ENCODE measurements at places on chromosomes 2 and 18. TPM values are rescaled to one million over a fixed set of nuclear protein-coding genes. Genes with fewer than 3 reads are reported as not detected.

GRCh38 chr2:223217373-223217772 is 165.4 kb downstream of the KCNE4 start:
- no peak for DNase-seq

DNA sequence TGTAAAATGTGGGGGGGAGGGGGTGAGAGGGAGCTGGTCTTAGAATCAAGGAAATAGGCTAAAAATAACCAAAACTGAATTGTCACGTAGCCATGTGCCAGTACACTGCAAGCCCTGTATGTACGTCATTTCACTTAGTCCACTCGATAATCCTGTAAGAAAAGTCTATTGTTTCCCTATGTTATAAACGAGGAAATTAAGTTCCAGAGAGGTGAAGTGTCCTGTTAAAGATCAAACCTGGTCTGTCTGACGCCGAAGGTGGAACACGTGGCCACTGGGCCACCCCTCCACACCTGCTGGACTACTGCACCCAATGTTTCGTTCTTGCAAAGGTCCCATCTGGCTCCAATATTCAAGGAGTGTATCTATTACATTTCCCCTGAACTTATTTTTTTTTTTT is 29.6 kb downstream of the TFCP2L1 start:
- DNase-seq: peak; percentile 42

Gene IL18R1
- 63.5 TPM for polyA plus RNA-seq

- DNase-seq: no peak
Observed at GRCh38 chr2:165700531-165700930, 93.5 kb downstream of the GALNT3 start.

Data from lung (tissue), 17 donors.